ENCODE measurements at places on chromosomes 12 and 14.

GRCh38 chr14:34937876-34938275 lies 44.9 kb upstream of the SRP54 start:
- no peak for DNase-seq

- peak; percentile 50 for DNase-seq
Measured at GRCh38 chr14:37623426-37623951, 28.1 kb downstream of the TTC6 start.

DNA sequence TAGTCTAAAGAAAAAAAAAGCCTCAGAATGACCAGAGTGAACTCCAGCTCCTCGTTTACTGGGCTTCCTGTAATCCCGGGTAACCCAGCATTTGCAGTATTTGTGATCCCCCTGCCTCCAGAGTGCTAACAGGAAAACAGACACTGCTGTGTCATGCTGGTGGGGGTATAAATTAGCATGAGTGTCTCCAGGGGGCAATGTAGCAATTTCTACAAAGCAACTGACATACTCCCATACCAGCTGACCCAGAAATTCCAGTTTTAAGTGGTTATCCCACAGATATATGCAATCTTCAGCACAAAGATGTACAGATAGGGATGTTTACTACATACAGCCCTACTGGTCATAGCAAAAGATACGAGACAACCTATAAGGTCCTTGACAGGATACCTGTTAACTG lies 18.8 kb downstream of the TTC7B start:
- DNase-seq = peak; percentile 60

DNA sequence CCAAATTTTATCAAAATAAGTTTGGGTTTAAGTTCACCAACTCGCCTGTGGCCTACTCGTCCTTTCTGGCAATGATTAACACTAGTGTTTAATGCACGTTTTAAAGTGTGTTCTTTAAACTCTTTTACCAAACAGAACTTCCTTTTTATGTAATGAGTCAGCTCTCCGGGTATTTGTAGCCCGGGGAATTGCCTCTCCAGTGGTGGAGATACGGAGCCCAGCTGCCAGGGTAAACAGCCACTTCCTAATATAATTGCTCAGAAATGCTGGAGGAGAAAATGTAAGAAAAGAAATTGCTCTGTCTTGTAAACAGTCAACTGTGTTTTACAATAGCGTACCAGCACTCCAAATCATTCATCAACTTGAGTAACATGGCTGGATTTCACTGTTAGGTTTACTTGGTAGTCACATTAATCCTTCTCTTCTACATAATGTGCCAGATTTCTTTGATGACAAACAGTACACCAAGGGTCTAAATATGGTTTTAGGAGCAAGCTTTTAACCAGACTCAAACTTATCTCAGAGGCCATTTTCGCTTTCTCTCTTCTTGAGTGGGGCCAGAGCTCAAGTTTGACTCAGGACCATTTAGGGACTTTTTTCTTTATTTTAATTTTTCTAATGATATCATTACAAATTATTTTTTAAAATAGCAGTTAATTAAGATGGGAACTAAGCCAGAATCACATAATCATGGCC lies 101.2 kb upstream of the SLC38A2 start:
- DNase-seq = peak; percentile 89

DNA sequence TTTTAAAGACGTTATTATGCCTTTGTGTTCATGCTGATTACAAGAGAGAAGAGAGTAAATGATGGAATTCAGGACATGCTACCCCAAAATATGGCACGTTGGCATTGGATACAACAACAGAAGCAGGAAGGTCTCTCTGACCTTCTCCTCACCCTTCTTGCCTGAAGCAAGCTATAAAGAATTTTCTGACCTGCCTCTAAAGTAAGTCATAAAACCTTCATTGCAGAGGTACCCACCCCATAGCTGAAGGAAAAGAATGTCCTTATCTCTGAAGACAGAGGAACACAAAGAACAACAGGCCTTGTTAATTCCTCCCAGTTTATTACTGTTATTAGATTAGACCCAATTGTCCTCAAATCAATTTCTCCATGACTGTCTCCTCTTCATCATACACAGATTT lies 176.2 kb downstream of the FBXL14 start:
- DNase-seq = no peak

- DNase-seq = no peak
Measured at GRCh38 chr12:117141097-117141898, 42.1 kb upstream of the TESC start.
